MCF 10A (cell line): ENCODE measurements at places on chromosomes 1 and 21.

DNA sequence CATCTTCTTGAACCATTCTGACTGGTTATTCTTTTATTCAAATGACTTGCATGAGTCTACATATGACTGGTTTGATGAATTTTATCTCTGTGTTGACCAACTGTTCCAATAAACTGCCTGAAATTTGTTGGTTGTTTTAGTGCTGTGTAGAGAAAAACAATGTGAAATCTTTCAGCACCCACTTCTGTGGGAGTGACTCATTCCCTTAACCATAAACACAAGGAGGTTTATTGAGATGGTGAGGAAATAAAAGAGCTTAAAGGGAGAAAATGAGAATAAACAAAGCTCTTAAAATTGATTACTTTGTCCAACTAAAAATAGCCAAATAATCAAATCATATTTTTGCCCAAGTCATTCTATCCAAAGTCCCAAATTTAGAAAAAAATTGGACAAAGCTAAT is 341.1 kb downstream of the TGFB2 start:
- DNase-seq, result peak; percentile 60

- no peak for DNase-seq
Measured at GRCh38 chr1:5232537-5232936, 578.1 kb downstream of the AJAP1 start.

DNA sequence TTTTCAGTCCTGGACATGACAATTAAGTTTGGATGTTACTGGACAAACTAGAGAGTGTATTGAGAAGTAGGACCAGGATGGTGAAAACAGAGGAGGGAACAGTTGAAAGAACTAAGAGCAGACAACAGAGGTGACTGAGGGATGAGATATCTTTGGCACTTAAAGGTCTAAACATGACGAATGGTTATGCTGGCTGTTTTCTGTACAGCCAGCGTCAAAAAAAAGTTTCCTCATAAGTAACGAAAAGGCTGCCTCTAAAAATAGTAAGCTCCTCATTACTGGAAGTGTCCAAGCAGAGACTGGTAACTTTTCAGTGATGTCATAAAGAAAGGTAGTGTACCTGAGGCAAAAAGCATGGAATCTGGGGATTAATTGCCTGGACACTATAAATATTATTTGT is 35.2 kb upstream of the AK4 start:
- DNase-seq, result no peak

DNA sequence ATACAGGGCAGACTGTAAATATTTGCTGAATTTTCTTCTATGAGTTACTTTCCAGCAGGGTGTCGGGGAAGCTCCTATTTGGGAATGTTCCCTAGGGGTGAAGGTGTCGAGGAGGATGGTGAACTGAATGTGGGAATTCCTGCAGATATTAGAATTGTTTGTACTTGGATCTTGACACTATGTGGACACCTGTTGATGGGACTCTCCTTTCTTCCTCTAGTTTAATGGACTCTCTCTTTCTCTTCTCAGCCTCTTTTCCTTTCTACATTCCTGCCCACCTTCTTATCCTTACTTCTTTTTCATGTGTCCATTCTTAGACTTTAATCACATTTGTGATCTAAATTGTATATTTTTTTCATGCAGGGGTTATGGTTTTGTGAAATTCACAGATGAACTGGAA is 14.0 kb downstream of the TRNAU1AP start:
- DNase-seq, result no peak

DNA sequence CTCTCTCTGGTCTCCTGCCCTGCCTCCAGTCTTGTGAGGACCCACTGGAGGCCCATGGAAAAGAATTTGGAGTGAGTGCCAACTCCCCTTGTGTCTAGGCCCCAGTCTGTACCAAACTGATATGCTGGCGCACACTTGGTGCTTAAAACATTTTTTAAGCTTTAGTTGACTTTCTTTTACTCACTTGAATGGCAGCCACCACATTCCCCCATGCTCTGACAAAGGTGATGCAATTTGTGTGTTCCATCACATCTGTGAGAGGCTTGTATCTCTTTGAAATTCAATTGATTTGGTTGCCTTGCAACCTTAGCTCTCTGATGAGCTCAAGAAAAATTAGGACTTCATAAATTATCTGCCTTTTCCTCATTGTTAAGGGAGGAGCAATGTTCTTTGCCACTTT is 30.5 kb upstream of the WDTC1 start:
- DNase-seq, result no peak

- no peak for DNase-seq
Measured at GRCh38 chr1:202812176-202813026, 1.6 kb downstream of the PCAT6 start.

DNA sequence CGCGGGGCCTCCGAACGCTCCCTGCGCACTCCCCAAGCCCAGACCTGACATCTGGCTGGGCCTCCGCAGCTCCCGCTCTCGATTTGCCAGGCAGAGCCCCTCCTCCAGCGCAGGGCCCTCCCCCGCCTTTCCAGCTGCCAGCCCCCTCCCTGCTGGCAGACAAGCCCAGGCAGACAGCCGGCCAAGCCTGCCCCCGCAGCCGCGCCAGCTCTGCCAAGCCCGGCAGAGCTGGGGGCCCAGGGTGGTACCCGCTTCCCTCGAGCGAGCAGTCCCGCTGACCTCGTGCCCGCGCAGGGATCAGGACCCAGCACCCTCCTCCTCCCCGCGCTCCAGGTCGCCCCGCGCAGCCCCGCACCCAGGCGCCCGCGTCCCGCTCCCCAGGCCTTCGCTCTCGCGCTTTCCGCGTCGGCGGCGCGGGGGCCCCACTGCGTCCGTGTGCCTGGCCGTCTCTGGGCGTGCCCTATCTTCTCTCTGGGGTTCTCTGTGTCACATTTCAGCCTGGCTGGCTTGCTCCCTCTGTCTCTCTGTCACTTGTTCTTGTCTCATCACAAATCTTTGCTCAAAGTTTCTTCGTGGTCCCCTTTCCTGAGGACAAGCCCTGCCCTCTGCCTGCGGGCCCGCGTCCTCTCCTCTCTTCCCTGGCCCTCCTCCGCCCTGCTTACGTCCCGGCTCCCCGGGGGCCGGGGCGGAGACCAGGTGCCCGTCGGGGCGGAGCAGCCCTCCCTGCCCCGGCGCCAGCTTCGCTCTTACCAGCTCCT is 580 bp downstream of the INKA2 start:
- peak; percentile 84 for DNase-seq

- DNase-seq, result no peak
Measured at GRCh38 chr1:151377150-151377884, 4.8 kb upstream of the SELENBP1 start.

DNA sequence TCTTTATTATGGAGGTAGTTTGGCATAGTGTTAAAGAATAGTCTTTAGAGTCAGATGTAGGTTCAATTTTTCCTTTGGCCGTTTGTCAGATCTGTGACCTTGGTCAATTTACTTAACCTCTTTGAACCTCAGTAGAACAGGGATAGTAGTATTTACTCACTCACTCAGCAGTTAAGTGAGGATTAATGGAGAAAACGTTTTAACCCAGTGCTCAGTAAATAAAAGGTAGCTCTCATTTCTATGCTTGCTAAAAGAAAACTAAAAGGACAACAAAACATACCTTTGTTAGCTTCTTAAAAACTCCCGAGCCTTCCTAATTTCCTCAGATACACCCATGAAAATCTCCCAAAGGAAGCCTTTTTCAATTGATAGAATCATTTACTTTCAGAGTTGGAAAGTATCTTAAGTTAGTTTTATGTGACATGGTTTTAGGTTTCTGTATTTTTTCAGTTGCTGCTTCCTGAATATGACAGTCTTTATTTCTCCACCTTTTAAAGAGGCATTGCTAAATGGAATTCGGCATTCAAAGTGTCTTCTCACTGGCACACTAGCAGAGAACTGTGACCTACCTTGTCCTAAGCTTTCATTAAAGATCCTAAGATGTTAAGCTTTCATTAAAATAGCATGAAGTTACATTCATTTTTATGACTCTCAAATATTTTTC is 7.8 kb downstream of the ABCD3 start:
- no peak for DNase-seq

DNA sequence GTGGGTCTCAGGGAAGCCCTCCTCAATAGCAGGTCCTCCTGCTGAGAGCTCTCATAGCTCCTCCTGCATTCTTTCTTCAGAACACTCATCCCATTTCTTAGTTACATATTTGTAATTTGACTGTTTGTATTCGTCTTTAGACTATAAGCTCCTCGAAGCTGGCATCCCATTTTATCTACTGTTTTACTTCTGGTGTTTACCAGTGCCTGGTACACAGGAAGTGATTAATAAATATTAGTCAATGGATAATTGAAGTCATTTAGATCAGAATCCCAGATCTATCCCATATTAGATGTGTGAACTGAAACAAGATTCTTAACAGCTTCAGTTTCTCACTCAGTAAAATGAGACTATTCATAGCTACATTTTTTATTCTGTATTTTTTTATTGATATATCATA is 88.7 kb downstream of the PLPP3 start:
- no peak for DNase-seq

GRCh38 chr1:44300852-44301251 is 54.2 kb downstream of the ERI3 start:
- DNase-seq, result no peak

DNA sequence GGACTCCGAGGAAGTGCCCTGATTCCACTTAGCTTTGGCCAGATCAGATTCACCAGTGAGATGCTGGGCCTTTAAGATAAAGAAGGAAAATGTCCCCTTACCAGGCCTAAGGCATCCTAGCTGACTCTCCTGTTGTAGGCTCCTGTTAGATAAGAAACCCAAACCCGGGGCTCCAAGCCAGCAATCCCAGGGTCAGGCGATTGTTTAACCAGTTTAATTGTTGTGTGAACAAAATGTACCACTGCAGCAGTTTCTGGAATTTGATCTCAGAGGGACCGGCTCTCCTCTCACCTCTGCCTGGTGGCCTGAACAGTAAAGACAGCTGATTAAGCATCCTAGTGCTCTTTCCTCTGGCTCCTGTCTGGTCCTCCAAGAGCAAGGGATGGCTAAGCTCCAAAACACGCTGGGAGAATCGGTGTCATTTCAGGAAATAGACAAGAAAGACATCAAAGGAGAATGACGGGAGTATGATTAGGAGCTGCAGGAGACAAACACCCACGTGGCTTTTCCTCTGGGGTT is 9.3 kb upstream of the KLHDC8A start:
- peak; percentile 48 for DNase-seq

GRCh38 chr1:204445860-204446412 is 34.3 kb upstream of the PPP1R15B start:
- DNase-seq, result peak; percentile 41

DNA sequence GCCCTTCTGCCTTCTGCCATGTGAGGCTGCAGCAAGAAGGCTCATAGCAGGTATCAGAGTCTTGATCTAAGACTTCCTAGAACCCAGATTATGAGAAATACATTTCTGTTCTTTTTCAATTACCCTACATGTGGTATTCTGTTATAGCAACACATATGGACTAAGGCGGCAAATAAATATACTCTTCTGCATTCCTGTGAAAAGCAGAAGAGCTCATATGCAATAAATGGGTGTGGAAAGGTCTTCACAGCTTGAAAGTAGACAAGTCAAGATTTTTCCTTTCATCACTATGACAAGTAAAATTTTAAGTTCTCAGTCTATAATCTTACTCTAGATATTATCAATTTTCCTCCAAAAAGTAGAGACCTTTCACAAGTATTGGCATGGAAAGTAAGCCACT is 36.6 kb downstream of the TNFSF18 start:
- DNase-seq, result no peak

DNA sequence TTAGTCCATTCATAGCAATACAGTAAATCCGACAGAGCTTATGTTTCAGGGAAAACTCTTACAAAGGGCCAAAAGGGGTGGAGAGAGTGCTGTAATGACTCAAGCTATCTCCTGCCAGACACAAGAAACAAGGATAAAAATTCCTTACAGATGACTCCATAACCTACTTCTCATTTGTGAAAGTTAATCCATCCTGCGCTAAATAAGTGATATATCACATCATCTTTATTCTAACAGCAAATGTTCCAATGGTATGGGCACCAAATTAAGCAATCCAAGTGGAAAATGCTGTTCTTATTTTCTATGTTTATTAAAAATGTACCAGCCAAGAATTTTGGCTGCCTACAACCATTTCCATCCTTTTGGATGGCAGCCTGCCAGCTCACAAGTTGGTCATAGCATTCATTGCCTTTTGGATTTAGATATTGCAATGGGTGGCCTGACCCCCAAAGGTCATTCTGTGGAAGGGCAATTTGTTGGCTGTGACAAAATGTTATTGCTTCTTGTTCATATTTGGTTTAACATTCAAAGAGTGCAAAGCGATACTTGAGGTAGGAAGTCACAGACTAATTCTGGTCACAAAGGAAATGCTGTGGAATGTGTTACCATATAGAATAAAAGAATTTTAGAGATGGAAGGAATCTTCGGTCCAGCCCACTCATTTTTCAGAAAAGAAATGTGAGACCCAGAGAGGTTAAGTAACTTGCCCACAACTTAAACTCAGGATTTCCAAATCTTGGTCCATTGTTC is 2.8 kb upstream of the ENAH start:
- peak; percentile 99 for DNase-seq

DNA sequence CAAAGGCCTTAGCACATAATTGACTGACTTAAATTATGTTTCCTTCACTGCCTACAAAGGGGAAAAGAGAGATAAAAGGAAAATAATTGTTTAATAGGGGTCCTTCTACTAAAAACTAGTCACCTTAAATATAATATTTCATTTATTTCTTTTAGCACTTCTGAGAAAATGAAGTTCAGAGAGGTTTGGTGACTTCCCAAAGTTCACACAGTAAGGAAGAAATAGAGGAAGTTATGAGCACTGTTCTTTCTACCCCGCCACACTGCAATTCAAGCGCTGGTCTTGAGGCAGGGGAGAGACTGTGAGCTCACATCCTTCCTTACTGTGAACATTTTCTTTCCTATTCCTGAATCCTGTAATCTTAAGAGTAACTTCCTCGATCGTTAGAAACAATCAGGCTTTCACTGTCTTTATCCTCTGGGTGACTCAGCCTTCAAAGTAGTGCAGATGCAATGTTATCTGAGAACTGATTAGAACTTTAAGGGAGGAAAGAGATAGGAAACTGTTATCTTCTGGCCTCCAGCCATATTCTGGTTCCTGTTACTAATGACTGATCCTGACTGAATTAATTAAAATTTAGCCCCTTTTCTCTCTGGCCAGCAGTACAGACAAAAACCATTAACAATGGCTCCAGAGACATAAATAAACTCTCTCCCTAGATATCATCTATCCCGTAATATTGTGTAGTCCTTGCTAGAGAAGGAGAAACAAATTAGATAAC is 6.8 kb downstream of the RGS5 start:
- no peak for DNase-seq

GRCh38 chr1:207937204-207937603 is 26.3 kb upstream of the CD34 start:
- DNase-seq, result no peak

GRCh38 chr1:30465096-30465495 is 258.3 kb downstream of the MATN1 start:
- no peak for DNase-seq
